MV-4-11 (cell line): ENCODE measurements at places on chromosomes 4 and X.

- DNase-seq: no peak
Measured at GRCh38 chrX:83508006-83508405, at the start of gene POU3F4. POU3F4 (plus strand) TSS chrX:83508290; CDS start chrX:83508325, 35 bp downstream.

DNA sequence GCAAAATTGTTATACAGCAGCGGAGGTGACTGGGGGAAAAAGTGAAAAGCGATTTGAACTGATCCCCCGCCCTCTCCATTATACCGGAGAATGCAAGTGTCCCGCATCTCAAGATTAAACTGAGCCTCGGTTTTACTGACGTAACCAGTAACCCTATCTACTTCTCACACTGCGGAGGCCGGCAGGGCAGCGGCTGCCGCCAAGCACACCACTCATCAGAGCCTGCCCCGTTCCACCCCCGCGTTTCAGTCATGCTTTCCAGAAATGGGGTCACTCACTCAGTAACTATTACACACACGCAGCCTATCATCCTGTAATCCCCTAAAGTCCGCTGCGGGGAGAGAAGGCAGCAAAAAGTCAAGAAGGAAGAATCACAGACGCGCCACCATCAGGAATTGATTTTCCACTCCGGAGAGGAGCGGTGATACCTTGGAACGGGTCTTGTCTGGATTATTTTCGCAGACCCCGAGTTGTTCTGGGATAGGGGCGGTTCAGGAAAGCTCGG is 1.4 kb downstream of the RPS6KA3 start:
- peak; percentile 26 for DNase-seq

GRCh38 chrX:133389975-133390374 is 25.3 kb downstream of the GPC4 start:
- DNase-seq: no peak

DNA sequence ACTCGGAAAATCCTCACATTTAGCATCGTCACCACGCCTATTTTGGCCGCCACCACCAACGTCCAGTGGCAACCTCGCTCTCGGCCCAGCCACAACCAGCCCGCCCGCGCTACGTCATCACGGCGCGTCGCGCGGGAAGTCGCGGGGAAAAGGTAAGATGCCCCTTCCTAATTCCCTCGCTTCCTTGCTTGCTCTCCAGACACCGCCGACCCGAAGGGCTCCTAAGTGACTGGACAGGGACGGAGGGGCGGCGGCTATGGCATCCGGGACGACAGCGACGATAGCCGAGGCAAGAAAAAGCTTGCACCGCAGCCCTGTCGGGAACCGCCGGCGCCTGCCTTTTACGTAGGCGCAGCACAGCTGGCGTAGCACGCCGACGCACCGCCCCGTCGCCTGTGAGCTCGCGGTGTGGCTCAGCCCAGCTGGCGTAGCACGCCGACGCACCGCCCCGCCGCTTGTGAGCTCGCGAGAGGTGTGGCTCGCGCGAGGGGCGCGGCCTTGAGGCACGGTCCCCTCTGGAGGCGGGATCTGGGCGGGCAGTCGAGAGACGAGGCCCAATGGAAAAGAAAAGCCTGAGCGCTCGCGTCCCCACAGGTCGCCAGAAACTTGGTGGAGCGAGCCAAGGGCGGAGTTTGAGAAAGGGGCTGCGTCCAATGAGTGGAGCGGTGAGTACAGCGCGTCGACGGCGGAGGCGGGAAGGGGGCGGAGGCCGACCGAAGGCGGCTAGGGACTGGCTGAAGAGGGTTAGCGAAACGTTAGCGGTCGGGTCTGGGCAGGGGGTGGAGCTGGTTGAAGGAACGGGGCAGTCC is at the start of gene HDAC6:
HDAC6 (plus strand) TSS at position 788 of the 809 bp plus-strand sequence. CDS start 626 bp downstream, outside the sequence.
- DNase-seq: peak; percentile 97

GRCh38 chr4:80307774-80308465 is 27.6 kb upstream of the CFAP299 start:
- no peak for DNase-seq

DNA sequence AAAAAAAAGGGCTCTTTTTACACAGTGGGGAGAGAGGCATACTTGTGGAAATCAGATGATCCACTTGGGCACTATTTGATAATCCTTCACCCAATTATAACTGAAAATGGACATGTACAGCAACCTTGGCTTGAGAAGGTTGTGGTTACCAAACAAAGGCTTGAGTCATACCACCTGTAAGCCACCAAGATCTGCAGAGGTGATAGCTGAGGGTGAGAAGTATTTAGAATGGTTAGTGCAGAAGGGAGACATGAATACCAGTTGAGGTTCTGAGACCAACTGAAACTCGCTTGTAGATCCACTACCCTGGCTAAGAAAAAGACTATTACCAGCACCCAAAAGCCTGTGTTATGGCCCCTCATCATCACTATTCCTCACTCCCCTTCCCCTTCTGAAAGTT is 614.0 kb downstream of the STIM2 start:
- no peak for DNase-seq

DNA sequence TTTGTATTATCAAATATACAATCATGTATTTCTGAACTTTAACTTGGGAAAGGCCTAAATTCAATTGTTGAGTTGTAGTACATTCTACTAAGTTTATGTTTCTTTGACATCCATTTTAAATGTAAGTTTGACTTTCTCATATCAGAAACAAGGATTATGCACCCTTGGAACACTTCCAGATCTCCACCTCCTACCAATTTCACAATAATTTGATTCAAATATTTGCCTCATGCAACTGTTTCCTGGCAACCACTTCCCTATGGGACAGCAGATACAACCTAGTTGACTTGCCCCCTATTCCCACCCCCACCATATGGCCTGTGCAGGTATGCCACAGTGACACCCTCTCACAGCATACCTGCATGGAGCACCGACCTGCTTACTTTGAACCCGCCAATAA is 506.4 kb upstream of the PABPC4L start:
- no peak for DNase-seq

- DNase-seq: no peak
Measured at GRCh38 chr4:72280252-72280651, 248.5 kb downstream of the NPFFR2 start.

- no peak for DNase-seq
Measured at GRCh38 chr4:47270201-47270888, 193.2 kb downstream of the COMMD8 start.

DNA sequence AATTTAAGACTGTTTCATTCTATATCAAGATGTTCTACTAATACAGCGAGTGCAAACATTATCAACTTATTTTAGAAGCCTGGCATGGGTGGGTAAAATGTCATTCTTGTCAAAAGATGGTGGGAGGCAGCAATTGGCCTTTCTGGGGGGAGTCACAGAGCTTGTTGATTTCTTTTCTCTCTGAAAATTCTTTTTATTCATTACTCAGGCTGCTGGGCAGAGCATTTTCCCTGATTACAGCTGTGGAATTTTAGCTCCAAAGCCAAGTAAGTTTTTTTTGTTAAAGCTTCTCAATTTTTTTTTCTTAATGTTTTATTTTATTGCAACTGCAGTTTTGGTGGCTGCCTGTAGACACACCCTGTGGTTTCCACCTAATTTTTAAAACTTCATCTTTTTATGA is 50.4 kb downstream of the GPC4 start:
- DNase-seq: no peak

GRCh38 chr4:125316401-125316790 is 1.6 kb downstream of the FAT4 start:
- no peak for DNase-seq

DNA sequence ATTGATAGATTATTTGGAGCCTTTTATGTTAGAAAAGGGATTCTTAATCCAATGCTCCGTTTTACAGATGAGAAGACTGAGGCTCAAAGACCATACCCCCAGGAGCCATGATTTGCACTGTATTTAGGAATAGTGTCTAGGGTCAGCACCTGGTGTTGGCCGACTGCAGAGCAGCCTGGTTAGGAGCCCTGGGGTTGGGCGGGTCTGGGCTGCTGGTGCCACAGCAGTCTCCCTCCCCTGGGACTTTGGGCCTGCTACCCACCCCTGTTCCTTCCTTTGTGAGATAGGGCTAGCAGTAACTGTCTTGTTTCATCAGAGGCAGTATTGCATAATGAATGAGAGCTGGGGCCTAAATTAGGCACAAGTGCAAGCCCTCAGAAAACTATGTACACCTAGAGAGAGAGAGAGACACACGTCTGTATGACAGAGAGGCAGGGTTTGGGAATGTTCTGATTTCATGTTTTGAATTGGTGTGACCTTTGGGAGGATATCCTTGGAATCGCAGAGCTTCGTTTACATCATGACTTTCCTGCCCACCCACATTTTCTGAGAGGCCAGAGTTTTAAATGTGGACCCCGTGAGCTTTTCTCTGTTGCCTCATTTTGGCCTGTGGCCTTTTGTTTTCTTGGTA is 111.7 kb downstream of the PTTG2 start:
- peak; percentile 85 for DNase-seq

DNA sequence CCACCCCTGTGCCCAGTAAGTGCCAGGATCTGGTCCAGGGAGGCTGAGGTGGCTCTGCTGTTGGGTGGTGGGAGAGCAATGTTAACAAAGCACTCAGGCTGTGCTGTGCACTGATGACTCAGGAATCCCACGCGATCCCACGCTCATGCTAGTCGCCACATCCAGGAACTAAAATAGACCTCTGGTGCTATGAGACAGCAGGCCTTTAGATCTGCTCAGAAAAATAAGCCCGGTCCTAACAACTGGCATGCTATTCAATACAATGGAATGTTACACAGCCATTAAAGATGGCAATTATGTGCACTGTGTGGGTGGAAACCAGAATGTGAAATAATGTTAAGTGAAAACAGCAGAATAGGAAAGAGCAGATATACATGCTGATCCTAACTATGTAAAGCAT is 26.0 kb downstream of the ARL13A start:
- DNase-seq: no peak

GRCh38 chr4:168679819-168680218 is 183.0 kb downstream of the PALLD start:
- DNase-seq: no peak

DNA sequence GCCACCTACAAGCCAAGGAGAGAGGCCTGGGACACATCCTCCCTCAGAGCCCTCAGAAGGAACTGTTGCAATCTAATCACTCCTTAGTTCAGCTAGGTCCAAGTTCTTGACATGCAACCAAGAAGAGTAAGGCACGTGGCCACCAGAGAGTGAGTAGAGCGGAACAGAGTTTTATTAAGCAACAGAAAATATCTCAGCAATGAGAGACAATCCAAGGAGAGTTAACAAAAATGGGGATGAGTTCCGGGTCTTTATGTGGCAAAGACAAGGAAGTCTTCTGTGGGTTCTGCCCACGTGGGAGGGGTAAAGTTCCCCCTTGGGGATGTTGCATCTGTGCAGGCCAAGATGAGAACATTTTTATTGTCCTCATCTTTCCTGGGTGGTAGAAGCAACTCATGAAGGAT is 38.5 kb upstream of the PROM1 start:
- DNase-seq: peak; percentile 26

GRCh38 chrX:129556806-129557315 is 16.8 kb downstream of the OCRL start:
- DNase-seq: no peak

- DNase-seq: no peak
Measured at GRCh38 chr4:80422727-80423404, 87.3 kb downstream of the CFAP299 start.

GRCh38 chr4:92646826-92647225 is 343.1 kb downstream of the GRID2 start:
- DNase-seq: no peak

GRCh38 chr4:158535130-158535614 is 13.5 kb downstream of the RXFP1 start:
- peak; percentile 97 for DNase-seq

GRCh38 chr4:147355847-147356246 is 125.0 kb upstream of the EDNRA start:
- DNase-seq: no peak

GRCh38 chr4:119100655-119101054 is 35.0 kb upstream of the MYOZ2 start:
- DNase-seq: peak; percentile 69

DNA sequence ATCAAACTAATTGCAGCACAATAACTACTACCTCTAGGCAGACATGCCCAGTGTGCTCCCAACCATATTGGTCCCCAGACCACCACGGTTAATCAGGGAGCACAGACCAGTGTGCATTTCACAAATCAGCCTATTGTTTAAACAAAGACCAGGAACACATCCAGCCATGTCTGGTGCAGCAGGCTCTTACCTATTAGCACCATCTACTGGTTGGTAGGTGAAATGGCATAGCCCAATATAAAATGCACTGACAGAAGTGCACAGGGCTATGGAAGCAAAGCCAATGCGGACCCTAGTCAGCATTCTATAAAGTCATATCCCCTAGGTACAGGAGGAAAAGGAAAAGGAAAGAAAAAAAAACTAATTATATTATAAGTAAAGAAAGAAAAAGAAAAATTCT is 15.5 kb upstream of the CYLC1 start:
- DNase-seq: peak; percentile 21

DNA sequence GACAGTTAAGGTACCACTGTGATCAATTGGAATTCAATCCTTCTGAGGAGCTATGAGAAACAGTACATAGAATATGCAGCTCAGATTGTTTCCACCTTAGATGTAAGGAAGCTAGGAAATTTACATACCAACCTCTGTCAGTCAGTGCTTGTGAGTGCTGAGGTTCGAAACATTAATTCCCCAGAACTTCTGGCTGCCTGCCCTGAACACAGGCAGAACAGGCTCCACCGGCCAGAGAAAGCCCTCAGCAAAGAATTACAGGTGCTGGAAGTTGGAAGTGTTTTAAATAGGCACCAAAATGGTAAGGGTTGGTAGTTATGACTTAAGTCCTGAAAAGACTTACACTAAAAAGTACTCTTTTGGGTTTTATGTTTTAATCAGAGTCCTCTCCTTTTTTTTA is 651.8 kb downstream of the C4orf33 start:
- no peak for DNase-seq

GRCh38 chr4:63325140-63325539 is 1084.1 kb downstream of the TECRL start:
- DNase-seq: no peak

DNA sequence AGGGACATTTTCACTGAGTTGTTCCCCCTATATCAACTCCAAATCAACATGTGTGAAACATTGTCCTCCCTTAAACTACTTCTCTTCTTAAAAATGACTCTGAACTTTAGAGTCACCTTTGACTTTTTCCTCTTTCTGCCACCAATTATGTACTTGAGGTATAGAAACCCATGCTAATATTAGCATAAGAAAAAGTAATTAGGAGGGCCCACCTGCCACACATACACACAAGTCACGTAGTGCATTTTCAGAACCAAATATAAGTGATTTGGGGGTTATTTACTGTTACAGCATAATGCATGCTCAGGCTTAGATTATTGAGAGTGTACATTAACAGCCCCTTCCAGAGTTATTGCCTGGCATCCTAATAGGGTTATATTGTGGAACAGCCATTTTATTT is 432.7 kb downstream of the ZIC3 start:
- no peak for DNase-seq

GRCh38 chr4:79996851-79997250 is 76.2 kb downstream of the ANTXR2 start:
- no peak for DNase-seq

DNA sequence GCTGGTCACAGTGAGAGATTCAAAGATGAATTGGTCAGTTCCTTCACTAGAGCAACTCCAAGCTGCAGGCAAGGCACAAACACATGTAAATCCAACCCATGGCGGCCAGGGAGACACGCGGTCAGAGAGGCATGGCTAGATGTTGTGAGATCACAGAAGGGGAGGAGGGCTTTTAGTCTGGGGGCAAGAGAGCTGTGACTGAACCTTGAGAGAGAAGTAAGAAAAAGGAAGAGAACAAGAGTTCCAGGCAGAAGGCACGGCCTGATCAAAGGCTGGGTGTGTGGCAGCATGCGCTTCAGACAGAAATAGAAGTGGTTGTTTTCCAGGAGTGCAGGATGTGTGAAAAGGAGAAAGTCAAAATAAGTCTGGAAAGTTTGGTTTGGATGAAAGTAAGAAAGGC is 15.9 kb downstream of the CCDC149 start:
- peak; percentile 12 for DNase-seq

GRCh38 chr4:183905081-183905592 is at the start of gene STOX2:
STOX2 (plus strand) TSS chr4:183905307; CDS start chr4:183906791, 1,484 bp downstream.
- DNase-seq: peak; percentile 33
